ENCODE measurements at places on chromosomes 16 and 17.

- DNase-seq: no peak
Measured at GRCh38 chr16:80323187-80323807, 217.5 kb upstream of the DYNLRB2 start.

GRCh38 chr17:57761887-57762286, 16.8 kb upstream of the CCDC182 start:
- DNase-seq: no peak

DNA sequence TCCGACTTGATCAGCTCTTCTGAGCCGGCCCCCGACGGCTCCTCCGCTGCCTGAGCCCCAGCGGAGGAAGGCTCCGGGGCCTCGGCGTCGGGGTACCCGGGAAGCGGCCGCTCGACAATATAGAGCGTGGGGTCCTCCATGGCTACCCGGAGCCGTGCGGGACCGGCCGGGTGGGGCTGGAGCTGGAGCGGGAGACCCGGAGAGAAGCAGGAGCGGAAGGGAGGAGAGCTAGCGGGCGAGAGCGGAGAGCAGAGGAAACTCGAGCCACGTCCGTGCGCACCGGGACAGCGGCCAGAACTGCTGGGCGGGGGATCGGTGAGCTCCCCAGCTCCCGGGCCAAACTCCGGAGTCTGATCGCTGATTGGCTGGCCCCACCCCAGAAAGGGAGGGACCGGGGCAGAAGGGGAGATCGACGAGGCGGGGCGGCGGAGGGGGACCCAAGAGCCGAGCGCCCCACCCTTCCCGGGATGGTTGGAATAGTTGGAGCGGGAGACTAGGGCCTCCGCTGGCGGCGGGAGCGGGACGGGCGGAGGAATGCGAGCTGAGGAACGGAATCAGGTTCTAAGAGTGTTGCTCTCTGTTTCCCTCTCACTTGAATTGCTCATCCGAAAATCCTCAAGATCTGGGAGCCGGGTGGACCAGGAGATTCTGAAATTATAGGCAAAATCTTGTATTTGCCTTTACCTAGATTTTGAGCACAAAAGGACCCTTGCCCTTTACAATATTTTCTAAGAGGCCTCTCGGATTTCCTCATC, at the start of gene CAVIN1:
TSS of gene CAVIN1 (minus strand) at position 299 of the 755 bp plus-strand sequence. CDS start at position 140, 159 bp downstream.
- DNase-seq: no peak

- peak; percentile 68 for DNase-seq
Measured at GRCh38 chr16:69563605-69564580, 1.9 kb upstream of the NFAT5 start.

GRCh38 chr16:47712276-47713224, 251.4 kb downstream of the PHKB start:
- no peak for DNase-seq

GRCh38 chr17:65055708-65056638, 567 bp downstream of the GNA13 start:
- peak; percentile 26 for DNase-seq

GRCh38 chr17:34981538-34982241, 1.4 kb downstream of the LIG3 start:
- DNase-seq: no peak

DNA sequence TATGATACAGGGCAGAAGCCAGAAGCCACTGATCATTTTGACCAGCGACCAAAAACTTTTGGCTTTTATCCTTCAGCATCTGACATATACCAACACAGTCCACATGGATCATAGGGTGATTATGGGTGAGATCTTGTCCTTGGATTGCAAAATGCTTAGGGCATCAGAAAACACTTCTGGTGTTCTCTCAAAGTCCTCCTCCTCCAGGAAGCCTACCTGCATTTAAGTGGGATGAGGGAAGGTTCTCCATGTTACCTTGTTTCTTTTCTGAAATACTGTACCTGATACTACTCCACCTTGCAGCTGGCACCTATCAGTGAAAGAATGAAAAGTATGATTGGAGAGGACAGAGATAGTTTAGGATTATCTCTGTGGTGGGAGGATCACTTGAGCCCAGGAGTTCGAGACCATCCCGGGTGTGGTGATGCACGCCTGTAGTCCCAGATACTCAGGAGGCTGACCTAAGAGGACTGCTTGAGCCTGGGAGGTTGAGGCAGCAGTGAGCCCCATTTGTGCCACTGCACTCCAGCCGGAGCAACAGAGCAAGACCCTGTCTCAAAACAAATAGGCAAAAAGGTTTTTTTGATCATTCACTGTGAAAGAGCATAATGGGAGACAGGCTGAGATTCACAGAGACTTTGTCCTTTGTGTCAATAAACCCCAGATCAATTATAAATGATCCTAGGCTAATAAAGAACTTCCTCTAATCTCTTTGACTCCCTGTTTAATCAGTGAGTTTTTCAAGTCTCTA, 46.8 kb upstream of the B4GALNT2 start:
- no peak for DNase-seq

DNA sequence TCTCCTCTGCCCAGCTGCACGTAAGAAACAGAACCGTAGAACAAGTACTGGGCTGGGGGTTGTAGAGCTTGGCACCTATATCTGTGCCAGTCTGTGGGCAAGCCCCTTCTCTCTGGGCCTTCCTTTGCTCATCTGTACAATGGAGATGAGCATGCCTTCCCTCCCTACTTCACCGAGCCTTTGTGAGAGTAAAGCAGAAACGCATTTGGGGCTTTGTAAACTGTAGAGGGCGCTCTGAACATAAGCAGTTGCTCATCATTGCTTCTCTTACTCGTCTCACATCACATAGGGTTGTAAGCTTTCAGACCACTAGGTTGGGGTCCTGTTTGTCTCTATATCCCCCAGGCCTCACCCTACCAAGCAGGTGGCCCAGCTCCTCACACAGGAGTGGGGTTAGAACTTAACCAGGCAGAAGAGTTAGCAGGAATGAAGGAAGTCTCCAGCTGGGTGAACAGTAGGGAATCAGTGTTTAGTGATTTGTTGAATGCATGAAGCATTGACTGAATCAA, 15.1 kb downstream of the SAMD14 start:
- no peak for DNase-seq

- DNase-seq: peak; percentile 50
Measured at GRCh38 chr17:29566473-29567303, at the start of gene ABHD15. Gene ABHD15, minus strand, starts transcription at chr17:29567037. Its CDS starts 71 bp downstream, at chr17:29566966.

- no peak for DNase-seq
Measured at GRCh38 chr16:55037966-55038365, 107.3 kb downstream of the IRX5 start.

- DNase-seq: no peak
Measured at GRCh38 chr16:57679767-57680482, 11.8 kb downstream of the ADGRG3 start.
